ENCODE measurements at places on chromosomes 6 and 20. TPM values are rescaled to one million over a fixed set of nuclear protein-coding genes. Genes with fewer than 3 reads are reported as not detected.

- no peak for DNase-seq
Observed at GRCh38 chr20:20079102-20079784, 26.9 kb downstream of the CFAP61 start.

DNA sequence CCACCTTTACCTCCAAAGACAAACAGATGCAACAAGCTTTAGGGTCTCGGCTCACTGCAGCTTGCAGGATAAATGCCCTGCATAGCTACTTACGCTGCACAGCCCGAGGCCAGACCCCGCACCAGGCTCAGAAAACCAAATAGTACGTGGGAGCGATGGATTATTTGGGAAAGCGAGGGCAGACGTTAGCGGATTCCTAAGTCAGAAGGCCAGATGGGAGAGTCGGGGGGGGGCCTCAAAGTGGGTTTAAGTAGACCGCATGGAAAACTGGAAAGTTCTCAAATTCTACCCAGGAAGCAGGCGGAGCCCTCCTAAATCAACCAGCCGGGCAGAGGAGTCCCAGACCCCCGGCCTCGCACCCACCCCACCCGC, 382 bp downstream of the SFT2D1 start:
- no peak for DNase-seq

DNA sequence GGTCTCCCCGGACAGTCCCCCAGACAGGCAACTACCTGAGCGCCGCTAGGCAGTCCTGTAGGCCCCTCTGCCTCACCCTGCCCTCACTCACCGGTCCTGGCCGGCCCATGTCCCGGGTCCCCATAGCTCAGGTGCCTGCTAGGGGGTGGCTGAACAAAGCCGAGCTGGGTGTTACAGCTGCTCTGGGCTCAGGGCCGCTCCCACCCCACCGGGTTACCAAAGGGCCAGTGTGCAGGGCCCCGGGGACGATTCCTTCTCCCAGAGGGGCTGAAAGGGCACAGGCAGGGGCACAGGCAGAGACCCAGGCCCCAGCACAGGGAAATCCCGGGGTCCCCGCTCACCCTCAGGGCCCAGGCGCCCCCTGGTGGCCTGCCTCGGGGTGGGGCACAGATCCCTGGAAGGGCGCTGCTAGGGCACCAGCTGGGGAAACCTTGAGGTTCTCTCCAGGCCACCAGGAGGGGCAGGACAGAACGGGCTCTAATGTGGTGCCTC, 118.4 kb downstream of the GRM4 start:
- DNase-seq: no peak

DNA sequence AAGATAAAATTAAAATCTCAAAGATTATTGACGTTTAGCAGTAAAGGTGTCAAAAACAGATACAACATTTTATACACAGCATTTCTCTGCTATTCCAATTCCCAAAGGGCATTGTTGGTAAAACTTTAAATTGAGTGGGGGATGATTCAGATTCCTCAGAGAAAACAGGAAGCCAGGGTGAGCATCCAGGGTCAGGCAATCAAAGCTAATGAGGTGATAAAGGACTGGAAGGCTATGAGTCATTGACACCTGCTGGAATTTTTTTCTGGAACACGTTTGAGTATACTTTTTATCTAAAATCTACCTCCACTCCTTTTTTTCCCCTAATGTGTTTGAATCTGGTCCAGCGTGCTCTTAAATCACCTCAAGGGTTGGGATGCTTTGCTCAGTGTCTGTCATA, 52.2 kb downstream of the FKBP1C start:
- no peak for DNase-seq

DNA sequence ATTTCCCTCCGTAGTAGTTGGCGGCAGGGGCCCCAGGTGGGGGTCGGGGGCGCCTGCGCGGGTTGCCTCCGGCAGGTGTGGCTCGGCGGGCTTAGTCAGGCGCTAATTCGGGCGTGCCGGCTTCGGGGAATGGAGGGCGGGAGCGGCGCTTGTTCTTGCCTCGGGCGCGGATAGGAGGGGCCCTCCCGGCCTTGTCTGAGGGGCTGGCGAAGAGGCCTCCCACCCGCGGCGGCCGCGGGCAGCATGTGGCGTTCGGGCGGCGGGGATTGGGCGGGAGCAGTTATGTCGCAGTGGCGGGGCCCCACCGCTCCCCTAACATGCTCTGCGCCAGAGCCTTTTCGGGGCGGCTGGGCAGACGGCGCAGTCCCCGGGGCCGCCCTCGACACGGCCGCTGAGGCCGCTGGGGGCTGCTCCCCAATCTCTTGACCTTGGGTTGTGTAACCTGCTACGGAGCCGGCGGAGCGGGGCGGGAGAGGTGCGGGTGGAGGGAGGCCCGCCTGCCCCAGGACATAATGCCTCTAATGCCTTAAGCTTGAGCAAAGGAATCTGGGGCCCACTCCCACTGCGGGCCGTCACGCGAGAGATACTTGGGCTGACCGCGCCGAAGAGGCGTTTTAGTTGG, 1.1 kb downstream of the AMD1 start:
- DNase-seq: peak; percentile 66

- DNase-seq: no peak
Observed at GRCh38 chr6:11235062-11235461, 2.6 kb upstream of the NEDD9 start.

DNA sequence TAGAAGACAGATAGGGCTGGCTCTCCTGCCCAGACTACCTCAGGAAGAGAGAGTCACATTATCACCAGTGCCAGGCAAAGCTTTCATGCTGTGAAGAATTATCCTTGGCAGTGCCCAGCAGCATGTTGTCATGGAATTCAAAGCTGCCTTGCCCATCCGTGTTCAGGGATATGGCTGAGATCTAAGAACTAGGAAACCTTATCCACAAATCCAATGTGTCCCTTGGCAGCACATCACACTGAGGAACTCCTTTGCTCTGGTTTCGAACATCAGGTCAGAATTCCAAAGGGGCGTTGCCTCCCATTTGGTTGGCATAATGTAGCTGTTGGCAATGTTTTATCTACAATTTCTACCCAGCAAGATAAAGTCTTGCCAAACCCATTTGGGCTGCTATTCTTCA, 52.7 kb downstream of the ADGRF1 start:
- no peak for DNase-seq

- DNase-seq: no peak
Observed at GRCh38 chr6:20159781-20160540, 52.3 kb downstream of the MBOAT1 start.

GRCh38 chr6:124887872-124888580, 74.2 kb upstream of the RNF217 start:
- DNase-seq: no peak

GRCh38 chr6:122423734-122424133, 24.3 kb downstream of the HSF2 start:
- DNase-seq: peak; percentile 17

DNA sequence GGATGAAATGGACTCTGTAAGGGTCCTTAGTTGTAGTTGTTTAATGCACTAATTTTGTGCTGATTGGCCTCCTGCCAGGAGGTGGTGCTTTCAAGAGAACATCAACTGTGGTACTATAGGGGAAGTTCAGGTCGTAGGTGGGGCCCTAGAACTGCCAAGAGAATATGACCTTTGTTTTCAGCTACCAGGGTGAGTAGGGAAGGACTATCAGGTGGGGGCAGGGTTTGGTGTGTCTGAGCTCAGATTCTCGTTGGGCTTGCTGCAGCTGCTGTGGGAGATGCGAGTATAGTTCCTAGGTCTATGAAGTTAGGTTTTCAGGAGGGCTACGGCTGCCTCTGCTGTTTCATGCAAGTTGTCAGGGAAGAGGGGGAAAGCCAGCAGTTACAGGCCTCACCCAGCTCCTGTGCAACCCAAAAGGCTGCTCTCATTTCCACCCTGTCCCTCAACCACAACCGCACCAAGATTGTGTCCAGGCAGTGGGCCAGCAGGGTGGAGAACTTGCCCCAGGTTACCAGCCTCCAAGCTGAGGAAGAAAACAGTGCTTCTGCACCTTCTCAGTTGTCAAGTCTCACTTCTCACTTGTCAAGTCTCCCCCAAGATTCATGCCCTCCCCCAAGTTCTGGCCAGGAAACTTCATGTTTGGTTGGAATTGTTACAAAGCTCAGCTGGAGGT, 626.5 kb upstream of the MAP3K7 start:
- DNase-seq: peak; percentile 14

DNA sequence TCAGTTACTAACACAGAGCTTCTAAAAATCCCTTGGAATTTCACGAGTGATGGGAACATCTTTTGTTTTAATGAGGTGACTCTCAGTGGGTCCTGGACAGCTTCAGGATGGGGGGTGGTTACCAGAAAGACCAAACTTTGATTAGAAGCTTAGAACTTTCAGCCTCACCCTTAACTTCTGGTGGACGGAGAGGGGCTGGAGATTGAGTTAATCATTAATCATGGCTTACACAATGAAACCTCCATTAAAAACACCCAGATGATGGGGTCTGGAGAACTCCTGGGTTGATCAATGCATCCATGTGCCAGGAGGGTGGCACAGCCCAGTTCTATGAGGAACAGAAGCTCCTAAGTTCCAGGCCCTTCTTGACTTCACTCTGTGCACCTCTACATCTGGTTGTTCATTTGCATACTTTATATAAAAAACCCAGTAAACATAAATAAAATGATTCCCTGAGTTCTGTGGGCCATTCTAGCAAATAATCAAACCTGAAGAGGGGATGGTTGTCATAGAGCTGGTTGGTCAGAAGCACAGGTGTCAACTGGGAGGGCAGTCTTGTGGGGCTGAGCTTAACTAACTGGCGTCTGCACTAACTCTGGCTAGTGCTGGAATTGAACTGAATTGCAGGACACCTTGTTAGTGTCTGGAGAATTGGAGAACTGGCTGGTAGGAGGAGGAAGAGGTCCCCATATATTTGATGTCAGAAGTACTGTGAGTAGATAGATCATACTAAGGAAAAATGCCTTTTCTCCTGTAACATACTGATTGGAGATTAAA, 10.3 kb downstream of the RMND1 start:
- no peak for DNase-seq

- DNase-seq: no peak
Observed at GRCh38 chr6:141764388-141764787, 368.3 kb upstream of the GJE1 start.

- peak; percentile 90 for DNase-seq
Observed at GRCh38 chr6:110547266-110547964, 71.0 kb upstream of the SLC22A16 start.

DNA sequence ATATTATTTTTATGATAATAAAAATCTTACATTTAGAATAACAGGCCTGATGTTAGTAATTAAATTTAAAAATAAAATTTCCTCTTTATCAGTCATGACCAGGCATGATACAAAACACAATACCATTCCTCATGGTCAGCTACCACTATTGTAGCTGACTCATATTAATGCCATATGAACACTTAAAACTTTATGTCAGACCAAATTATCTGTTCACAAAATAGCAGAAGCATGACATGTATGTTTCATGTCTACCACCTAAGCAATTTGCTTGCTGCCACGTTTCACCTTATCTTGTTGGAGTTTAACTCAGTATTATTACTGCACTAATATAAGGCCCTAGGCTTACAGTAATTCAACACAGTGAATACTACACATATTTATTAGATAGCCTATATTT, 65.7 kb downstream of the HTR1B start:
- no peak for DNase-seq

DNA sequence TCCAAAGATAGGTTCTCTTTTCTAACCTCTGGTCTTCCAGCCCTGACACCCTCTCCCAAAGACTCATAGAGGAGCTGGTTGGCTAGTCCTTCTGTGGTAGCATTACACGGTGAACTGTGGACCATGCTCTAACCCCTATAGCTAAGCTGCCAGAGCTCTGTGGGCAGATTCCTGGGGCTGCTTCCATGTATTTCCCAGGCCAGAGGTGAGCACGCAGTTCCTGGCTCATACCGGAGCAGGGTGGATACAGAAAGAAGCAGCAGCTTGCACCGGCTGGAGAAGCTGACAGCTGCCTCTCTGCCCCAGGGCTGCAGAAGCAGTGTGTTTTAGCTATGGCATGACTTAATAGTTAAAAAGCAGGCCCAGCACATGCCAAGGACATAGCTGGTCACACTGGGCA, 84.1 kb upstream of the FOXP4 start:
- DNase-seq: no peak

DNA sequence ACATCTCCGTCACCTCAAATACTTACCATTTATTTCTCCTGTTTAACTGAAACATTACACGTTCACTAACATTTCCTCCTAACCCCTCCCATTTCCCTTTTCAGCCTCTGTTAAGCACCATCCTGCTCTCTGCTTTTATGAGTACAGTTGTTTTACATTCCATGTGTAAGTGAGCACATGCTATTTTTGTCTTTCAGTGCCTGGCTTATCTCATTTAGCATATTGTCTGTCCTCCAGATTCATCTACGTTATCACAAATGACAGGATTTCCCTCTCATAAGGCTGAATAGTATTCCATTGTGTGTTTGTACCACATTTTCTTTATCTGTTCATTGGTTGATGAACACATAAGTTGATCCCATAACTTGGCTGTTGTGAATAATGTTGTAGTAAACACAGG, 22.7 kb downstream of the TAF11 start:
- no peak for DNase-seq

- no peak for DNase-seq
Observed at GRCh38 chr6:149122850-149123821, 194.4 kb upstream of the TAB2 start.

- no peak for DNase-seq
Observed at GRCh38 chr20:35181731-35182130, 9.9 kb downstream of the PROCR start.

- DNase-seq: no peak
Observed at GRCh38 chr6:20172842-20173456, 39.3 kb downstream of the MBOAT1 start.

- DNase-seq: no peak
Observed at GRCh38 chr20:49426873-49427272, 55.6 kb downstream of the KCNB1 start.

DNA sequence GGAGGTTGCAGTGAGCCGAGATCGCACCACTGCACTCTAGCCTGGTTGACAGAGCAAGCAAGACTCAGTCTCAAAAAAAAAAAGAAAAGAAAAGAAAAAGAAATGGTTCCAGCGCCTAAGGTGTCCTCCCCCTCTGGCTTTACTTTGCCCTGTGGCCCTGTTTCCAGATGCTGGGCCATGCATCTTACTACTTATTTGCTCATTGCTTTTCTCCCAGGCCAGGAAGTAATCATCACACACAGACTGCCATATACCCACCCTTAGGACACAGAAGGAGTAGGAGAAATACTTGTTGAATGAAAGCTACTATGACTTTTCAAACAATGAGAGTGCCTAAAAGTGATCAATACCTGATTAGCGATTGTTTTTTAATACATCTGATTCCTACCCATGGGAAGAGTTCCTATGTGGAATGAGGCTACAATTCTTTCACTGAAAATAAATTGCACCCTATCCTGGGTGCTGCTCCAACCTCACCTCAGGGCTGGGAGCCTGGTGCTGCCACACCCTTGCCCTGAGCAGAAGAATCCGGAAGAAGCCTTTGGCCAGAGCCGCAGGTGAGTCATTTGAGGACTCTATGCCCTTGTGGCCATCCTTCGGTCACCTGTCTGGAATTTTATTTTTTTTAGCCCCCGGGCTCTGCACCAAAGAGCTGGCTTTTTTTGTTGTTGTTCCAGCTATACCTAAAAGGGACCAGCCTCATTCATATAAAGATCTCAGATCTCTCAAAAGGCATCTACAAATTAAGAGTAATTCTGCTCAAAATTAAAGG, 22.7 kb upstream of the TFAP2C start:
- peak; percentile 98 for DNase-seq

RBM24 gene
- total RNA-seq: 0.72 TPM

CPNE5 gene
- total RNA-seq: 0.40 TPM

KIF6 gene
- not detected for total RNA-seq

FGD2 gene
- 0.50 TPM for total RNA-seq

MYMX gene
- total RNA-seq: not detected

OPN5 gene
- total RNA-seq: not detected

LAMA4 gene
- 58.3 TPM for total RNA-seq

SMLR1 gene
- not detected for total RNA-seq
